Skeletal muscle tissue (tissue), 5 donors: ENCODE measurements at places on chromosomes 12 and 14. TPM values are rescaled to one million over a fixed set of nuclear protein-coding genes. Genes with fewer than 3 reads are reported as not detected.

CCDC88C gene
- 9.4 TPM for total RNA-seq

NPFF gene
- not detected for total RNA-seq

KRT2 gene
- not detected for total RNA-seq

AKAP5 gene
- total RNA-seq, result 0.52 TPM

NRIP2 gene
- 1.0 TPM for total RNA-seq

KCNC2 gene
- total RNA-seq, result 0.52 TPM

ZFC3H1 gene
- 25.1 TPM for total RNA-seq

GLIPR1L2 gene
- total RNA-seq, result not detected

DLK1 gene
- 283 TPM for total RNA-seq

DENND5B gene
- 29.2 TPM for total RNA-seq

SLC4A8 gene
- total RNA-seq, result 0.52 TPM

IL23A gene
- not detected for total RNA-seq

C1R gene
- total RNA-seq, result 76.7 TPM

RNU4-1 gene
- under 0.01 TPM for total RNA-seq

KCNK10 gene
- total RNA-seq, result not detected

RPGRIP1 gene
- not detected for total RNA-seq

NGB gene
- not detected for total RNA-seq

SRRM4 gene
- total RNA-seq, result under 0.01 TPM

TOMM20L gene
- not detected for total RNA-seq

GLS2 gene
- not detected for total RNA-seq

HOXC10 gene
- total RNA-seq, result 3.7 TPM

GARIN6 gene
- total RNA-seq, result not detected

KRT74 gene
- total RNA-seq, result not detected

LEMD3 gene
- total RNA-seq, result 30.8 TPM
